ENCODE measurements at places on chromosomes 4 and X.

GRCh38 chrX:46317163-46317562 is 228.1 kb downstream of the ZNF674 start:
- DNase-seq = no peak

- DNase-seq = no peak
Observed at GRCh38 chr4:39255871-39256270, 73.5 kb downstream of the WDR19 start.

- DNase-seq = no peak
Observed at GRCh38 chr4:78689261-78689660, 86.9 kb upstream of the BMP2K start.

GRCh38 chrX:103830848-103831247 is 1.2 kb downstream of the RAB9B start:
- DNase-seq = peak; percentile 4

GRCh38 chr4:48680848-48681568 is 99.1 kb downstream of the FRYL start:
- no peak for DNase-seq

DNA sequence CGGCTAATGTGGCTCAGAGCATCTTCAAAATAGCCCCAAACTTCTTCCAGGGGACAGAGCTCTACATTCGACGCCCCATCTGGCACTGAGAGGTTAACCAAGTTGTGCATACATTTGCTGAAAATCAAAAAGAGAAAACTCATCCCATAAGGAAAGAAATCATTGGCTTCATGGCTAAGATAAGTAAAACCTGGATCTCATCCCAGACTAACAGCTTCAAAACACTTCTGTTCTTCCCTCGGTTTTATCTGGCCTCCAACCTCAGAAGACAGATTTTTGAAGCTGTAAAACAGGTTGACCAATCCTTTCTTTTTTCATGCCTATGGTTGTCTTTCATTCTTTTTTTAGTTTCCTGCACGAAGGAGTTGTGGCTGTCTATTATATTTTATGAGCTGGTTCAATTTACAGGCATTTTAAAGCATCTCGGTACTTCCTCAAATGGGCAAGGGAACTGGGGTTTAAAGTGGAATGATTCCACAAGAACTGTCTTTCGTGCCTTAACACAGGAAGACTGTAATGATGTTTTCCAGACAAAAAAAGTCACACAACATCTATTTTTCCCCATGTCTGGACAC is 107.6 kb downstream of the DLG3 start:
- DNase-seq = no peak

DNA sequence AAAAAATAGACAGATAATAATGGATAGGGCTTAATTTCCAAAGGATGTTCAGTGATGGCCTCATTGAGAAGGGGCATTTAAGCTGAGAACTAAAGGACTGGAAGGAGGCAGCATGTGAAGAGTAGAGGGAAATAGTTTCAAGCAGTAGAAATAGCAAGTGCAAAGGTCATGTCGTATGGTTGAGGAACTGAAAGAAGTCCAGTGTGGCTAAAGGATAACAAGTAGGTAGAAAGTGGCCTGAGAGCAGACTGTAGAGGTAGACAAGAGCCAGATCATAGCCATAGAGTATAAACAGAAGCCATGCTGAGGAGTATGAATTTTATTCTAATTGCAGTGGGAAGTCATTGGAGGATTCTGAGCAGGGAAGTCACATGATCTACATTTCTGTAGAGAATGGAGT is 72.3 kb downstream of the GRIA3 start:
- DNase-seq = no peak

DNA sequence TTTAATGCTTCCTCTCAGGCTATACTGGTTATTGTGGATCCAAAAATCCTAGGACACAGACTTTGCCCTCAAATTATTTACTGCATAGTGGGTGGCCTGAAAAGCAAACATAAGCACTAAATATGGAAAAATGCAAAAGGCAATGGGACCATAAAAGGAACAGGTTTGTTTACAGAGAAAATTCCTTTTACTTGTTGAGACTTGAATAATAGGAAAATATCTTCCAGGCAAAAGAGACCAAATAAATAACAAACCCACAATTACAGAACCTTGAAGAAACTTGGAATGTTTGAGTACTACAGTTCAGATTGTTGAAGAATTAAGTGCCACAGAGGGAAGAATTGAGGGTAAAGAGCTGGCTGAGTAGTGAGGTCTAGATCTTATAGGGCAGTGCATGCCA is 711.0 kb downstream of the C4orf33 start:
- DNase-seq = no peak

DNA sequence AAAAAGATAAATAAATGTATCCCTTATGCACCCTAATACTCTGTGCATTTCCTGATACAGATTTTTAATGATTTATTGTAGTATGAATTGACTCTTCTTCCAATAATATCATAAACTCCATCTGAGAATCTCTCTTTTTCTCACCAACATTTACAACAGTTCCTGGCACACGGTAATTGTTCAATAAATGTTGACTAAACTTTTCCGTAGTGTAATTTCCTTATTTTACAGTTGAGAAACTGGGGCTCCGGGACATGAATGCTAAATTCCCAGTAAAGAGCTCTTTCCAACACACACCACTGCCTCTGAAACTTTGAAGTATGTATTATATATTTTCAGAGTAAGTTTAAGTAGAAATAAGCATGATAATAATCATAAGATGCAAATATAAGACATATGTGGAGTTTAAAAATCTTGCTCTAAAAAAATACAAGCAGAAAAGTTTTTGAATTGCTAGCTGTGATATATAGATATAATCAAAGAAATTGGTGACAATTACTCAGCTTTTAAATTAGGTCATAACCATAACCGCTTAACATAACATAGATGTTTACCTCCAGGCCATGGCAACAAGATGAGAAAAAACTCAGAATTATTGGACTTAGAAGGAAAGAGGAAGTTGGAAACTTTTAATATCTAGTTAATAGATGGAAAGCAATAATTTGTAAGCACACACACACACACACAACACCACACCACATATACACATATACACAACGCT is 28.2 kb upstream of the ANTXR2 start:
- DNase-seq = no peak

DNA sequence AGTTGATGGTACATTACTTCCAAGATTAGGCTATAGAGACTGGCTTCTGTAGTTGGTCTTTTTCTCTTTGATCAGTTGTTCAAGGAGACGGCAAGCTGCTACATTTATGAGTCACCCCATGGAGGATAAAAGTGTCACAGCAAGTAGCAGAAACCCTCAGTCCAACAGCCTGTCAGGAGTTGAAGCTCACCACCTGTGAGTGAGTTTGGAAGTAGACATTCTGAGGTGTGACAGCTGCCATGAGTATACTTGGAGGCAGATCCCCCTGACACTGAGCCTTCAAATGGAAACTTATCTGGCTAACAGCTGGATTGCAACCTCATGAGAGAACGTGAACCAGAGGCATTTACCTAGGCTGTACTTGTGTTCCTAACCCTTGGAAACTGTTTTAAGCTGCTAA is 68.0 kb downstream of the CCNG2 start:
- DNase-seq = no peak

GRCh38 chr4:175784986-175785525 is 27.0 kb downstream of the GPM6A start:
- no peak for DNase-seq
